ENCODE measurements at places on chromosomes 2 and 18.

GRCh38 chr2:23445450-23445868 is 60.5 kb downstream of the KLHL29 start:
- DNase-seq = no peak

DNA sequence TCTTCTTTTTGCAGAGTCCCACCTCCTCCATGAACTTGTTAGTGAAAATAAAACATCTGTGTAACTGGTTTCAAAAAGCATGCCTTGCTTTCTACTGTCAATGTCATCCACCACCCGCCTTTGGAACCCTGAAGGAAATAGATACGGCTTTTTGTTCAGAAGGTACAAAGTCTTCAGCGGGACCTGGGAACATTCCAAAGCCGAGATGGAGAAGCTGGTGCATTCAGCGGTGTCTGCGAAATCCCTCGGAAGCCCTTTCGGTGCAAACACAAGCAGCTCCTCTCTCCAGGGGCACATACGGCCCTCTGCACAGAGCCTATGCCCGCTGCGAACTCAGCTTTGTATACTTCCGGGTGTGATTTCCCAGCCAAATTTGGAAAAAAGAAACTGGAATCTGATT is 555.8 kb upstream of the SALL3 start:
- no peak for DNase-seq

- DNase-seq = no peak
Observed at GRCh38 chr2:241053576-241054251, 48.4 kb downstream of the MTERF4 start.

- no peak for DNase-seq
Observed at GRCh38 chr2:2571301-2572150, 240.5 kb upstream of the MYT1L start.

GRCh38 chr18:65749841-65750240 is 971 bp upstream of the CDH7 start:
- DNase-seq = no peak

GRCh38 chr2:238139196-238140039 is 950 bp downstream of the KLHL30 start:
- DNase-seq = peak; percentile 21

GRCh38 chr2:66686755-66687154 is 251.8 kb downstream of the MEIS1 start:
- no peak for DNase-seq

DNA sequence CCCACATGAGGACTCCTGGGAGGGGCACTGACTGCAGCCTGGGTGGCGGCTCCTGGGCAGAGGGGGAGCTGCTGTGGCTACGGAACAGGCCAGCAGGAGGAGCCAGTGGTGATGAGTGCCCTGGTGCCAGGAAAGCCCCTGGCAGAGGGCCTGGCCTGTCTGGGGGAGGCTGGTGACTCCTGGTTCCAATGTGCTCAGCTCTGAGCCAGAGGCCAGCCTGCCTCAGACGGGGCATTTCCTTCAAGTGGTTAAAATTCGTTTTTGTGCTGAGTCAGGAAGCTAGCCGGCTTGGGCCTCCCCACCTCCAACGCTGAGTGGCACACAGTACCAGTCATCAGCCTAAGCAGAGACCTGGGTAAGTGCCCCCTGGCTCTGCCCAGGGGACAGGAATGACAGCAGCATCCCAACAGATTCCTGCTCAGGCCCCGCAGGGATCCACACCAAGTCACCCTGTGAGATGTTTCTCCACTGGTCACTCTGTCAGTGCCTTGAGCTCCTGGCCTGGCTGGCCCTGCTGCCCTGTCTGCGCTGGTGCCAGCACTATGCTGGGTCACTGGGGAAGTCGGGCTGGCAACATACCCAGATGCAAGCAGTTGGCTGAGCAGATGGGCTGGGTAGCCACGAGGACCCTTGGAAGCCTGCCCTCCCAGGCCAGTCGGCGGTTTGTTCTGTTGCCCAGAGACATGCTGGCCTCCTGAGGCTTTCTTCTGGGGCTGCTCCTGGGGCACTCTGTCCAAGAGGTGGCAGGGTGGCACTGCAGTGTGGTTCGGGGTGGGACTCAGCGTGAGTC is 7.1 kb upstream of the KLF11 start:
- DNase-seq = no peak

GRCh38 chr2:85247610-85248009 is 80.2 kb downstream of the TGOLN2 start:
- DNase-seq = no peak

DNA sequence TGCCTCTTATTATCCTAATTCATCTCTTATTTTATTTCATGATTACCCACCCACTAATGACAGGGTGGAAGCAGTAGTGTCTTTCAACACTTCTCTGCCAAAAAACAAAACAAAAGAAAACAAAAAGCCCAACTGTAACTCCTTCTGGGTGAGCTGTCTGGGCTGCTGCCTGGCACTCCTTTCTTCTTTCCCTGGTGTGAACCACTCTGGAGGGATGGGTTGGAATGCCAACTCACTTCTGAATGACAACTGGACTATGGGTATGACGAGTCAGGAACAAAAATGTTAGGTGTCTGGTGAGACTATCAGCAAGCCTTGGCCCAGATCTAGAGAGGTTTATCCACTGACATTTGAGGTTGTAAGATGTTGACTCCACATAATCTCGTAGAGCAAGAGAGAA is 88.3 kb upstream of the ITGB6 start:
- DNase-seq = no peak

Measured in stimulated activated CD8-positive, alpha-beta memory T cell treated with anti-CD3 and anti-CD28 coated beads, Interleukin-15, amount 100 ng/mL, for 24 hours (primary cell).